ENCODE measurements at places on chromosomes 11 and 22.

GRCh38 chr11:102196816-102197215 lies 86.6 kb downstream of the YAP1 start:
- DNase-seq, result no peak

- DNase-seq, result no peak
These were observed 12.9 kb downstream of the RANGAP1 start for GRCh38 chr22:41273128-41273527.

DNA sequence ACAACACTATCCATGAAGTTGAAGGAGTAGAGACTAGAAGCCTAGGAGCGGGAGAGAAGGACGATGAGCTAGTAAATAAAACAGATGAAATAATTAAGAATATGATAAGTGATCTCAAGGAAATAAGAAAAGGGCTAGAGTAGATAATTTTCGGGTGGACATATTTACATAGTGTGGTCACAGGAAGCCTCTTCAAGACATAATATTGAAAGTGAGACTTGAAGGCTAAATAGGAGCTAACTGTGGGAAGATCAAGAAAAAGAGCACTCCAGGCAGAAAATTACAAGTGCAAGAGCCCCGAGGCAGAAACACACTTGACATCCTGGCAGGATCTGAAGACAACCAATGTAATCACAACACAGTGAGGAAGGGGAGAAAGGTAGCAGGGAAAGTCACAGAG lies 11.9 kb upstream of the PPFIBP2 start:
- DNase-seq, result no peak

DNA sequence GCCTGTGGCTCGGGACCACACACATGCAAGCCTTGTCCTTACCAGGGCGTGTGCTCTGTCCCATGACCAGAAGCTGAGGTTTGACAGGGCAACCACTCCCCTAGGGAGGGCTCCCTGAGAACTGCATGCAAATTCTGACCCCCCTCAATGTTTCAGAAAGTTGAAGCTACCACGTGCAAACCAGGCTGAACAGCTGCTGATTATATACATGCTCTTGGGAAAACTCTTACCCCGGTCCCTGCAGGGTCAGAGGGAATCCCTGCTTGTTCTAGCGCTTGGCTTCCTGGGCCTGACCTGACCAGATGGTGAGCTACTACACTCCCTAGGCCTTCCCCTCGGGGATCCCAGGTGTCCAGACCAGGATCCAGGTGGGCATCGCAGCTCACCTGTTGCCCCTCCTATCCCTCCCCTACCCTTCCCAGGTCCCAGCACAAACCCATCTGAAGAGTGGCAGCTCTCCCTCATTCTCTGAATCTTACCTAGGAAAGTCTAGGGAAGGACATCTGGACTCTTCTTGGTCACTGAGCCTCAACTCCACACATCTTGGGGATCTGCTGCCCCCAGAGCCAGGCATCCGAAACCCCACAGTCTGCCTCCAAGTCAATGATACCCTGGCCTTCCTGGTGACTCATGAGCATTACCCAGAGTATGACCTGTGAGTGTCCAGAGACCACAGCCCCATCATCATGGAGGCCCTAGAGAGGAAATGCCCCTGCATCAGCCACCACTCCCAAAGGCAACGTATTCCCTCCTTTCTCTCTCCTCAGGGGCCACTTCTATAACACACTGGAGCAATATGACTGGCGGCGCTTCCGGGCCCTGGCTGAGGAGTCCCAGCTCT lies 61.5 kb downstream of the BTG4 start:
- DNase-seq, result no peak

DNA sequence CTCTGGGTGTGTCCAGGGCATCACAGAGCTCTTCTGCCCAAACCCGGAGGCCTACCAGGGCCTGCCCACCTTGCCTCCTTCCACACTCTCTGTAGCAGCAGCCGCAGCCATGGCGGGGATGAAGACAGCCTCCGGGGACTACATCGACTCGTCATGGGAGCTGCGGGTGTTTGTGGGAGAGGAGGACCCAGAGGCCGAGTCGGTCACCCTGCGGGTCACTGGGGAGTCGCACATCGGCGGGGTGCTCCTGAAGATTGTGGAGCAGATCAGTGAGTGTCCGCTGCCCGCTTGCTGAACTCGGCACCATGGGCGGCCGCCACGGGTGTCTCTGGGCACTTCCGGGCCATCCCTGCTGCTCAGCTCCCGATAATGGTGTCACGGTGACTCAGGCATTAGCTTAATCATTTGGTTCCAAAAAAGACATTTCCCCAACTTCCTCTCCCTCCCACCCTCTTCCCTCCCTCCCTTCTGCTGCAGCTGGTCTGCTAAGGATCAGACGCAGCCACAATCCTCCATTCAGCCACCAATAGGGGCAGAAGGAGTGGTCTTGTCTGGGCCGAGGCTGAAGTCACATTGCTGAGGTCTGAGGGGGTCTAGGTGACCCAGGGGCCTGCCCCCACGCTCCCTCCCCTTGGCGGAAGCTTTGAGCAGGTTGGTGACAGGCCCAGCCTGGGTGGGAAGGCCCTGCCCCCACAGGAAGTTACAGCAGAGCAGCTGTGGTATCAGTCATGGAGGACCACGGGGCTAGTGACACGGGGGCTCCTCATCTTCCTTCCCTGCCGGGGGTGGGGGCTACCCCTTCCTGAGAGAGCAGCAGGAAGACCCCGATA lies 950 bp downstream of the FERMT3 start:
- DNase-seq, result peak; percentile 70

- no peak for DNase-seq
These were observed 904.2 kb upstream of the RAG2 start for GRCh38 chr11:37502202-37502601.

- DNase-seq, result no peak
These were observed 22.2 kb downstream of the DKK3 start for GRCh38 chr11:11985954-11986949.

DNA sequence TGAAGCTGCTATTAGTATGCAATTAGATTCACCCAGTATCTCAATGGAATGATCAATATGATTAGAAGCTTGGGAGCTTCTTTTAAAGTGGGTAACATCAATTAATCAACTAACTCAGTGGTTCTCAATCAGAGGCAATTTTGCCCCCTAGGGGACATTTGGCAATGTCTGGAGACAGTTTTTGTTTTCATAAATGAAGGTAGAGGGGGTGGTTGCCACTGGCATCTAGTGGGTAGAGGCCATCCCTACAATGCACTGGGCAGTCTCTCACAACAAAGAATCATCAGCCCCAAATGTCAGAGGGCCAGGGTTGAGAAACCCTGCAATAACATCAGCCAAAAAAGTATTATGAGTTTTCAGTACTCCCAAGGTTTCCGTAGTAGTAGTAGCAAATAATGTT lies 5.9 kb upstream of the AMOTL1 start:
- DNase-seq, result no peak
